ENCODE measurements at places on chromosomes 7 and 10.

GRCh38 chr10:105974803-105975456, 1189.6 kb downstream of the SORCS1 start:
- DNase-seq: peak; percentile 11

DNA sequence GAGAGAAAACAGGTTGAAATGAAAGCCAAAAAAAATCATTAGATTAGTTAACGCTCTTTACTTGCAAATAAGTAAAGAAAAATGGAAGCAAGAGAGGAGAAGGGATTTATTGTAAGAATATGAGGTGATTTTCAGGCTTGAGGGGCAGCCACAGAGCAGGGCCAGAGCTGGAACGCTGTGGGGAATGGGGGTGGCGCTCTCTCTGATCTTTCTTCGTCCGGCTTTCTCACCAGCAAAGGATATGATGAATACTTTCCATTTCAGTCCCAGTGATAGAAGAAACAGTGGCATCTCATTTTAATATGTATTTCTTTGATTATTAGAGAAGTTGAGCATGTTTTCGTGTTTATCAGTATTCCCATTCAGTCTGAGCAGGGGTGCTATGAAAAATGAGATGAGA, 112.2 kb downstream of the SKIDA1 start:
- DNase-seq: no peak

DNA sequence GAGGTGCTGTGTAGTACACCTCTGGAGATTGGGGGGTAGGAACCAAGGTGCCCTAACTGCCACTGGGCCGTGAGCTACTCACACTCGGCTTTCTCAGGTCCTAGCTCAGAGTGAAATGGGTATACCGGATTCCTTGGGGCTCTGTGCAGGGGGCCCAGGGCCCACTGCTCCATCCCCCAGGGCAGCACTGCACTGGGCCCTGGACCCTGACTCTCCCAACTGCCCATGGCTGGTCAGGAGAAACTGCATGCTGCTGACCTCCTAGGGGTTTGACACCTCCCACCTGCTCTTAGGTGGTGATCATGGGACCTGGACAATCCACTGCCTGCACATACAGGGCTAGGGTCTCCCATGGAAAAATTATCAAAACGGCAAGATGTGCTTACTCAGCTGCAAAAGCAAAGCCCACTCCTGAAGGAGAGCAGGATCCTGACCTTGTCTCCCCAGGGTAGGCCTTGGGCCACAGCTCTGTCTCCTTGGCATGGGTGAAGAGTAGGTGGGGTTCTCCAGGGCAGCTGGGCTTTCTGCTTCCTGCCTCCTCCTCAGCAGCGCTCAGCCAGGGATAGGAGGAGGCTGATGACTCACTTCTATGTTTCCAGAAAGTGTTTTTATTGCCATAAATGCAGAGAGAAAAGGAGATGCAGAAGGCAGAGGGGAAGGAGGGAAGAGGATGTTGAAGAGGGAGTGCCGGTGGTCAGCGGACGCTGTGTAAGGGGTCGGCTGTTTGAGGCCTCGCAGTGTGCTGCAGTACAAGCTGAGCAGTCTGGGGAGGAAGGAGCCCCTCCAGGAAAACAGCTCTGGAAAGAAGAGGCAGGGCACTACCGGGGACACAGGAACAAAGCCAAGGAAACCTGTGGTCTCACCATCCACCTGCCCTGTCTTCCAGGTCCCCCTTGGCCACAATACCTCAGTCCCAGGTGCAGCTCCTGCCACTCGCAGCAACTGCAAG, 107.8 kb downstream of the ARHGAP22 start:
- peak; percentile 80 for DNase-seq

- peak; percentile 62 for DNase-seq
Measured at GRCh38 chr7:23332910-23333612, 33.9 kb downstream of the MALSU1 start.

DNA sequence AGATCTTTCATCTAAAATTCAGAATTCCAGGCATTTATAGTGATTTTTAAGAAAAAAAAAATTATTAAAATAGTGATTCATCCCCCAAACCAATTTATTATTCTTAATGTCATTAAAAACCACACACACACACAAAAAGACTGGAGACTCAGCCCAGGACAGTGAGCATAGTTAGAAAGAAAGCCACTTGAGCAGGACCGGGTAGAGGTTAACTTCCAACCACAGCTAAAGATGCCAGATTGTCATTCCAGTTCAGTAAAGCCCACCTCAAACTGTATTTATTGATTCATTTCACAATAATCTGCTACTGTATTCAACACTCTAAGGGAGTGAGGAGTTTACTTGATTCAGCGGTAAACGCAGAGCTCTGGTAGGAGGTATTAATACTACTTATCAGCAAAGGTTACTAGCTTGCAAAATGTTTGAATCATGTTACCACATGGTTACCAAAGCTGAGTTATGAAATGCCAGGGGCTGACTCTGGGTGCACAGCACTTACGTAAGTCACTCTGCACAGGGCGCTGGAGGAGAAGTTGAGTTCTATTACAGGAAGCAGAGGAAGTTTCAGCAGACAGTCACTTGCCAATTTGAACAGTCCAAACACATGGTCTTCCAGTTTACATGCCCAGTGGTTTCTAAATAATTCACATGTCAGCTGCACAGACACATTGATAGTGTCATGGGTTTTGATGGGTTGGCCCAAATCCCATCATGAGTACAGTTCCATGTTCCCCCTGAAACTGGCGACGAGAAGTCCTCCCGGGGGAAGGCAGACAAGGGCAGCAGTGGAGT, 64.6 kb downstream of the KLF6 start:
- peak; percentile 91 for DNase-seq

GRCh38 chr7:51158211-51158610, 158.4 kb downstream of the COBL start:
- no peak for DNase-seq

DNA sequence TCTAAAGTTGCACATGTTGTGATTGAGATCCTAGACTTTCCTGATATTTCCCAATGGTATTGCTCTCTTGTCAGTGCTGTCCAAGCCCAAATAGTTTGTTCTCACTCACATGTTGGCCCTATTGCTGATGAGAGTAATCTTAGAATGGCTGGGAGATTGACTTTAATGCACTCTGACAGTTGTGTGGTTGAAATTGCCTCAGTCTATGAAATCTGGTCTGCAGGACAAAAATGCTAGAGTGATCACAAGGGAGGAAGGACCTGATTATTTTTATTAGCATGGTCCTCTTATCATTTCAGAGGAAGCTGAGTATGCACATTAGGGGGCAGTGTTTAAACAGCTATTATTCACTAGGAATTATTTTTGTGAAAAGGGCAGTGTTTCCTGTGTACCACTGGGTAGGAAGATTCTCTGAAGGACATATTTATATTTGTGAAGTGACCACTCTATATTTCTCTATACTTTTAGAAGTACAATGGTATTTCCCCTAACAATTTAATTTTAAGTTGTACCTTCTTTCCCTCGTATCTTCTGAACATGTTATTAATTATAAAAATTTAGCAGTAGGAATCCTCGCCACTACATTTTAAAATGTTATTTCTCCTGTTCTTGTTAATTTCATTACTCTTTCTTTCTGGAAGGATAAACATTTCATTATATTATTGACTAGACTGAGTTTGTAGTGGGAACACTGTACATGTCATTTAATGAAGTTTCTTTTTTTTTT, 64.4 kb downstream of the SUGCT start:
- peak; percentile 85 for DNase-seq

DNA sequence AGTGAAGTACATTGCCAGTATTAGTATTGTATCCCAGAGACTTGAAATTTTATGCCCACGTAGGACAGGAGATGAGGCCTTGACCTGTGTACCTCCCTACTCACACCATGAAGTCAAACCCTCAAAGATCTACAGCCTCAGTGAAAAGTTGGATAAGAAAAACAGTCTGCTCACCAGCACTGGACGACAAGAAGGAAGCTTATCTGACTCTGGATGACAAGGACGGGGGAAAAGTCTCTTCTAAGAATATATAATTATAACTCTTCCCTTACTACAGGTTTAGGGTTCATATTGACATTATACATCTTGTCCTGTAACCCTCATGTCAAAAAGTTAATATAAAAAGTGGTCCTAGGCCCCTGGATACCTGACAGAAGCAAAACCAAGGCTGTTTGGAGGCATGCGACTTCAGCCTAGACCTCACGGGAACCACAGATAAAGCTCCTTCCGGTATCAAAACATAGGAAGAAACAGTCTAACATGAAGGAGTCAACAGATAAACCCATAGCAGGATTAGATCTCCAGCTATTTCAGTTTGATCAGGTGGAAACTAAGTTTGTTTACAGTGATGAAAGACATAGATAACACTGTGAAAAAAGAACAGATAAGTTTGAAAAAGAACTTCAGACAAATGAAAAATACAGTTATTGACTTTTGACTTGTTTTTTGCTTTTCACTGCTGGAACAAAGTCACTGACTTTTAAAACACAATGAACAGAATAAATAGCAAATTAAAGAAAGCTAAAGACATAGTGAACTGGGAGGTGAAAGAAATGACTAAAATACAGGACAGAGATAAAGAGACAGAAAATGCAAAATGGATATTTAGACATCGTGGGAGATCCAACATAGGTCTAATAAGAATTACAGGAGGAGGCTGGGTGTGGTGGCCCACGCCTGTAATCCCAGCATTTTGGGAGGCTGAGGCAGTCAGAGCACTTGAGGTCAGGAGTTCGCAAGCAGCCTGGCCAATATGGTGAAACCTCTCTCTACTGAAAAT, 145.9 kb downstream of the PHTF2 start:
- no peak for DNase-seq

- peak; percentile 85 for DNase-seq
Measured at GRCh38 chr7:137454767-137455166, 111.2 kb upstream of the PTN start.

- peak; percentile 68 for DNase-seq
Measured at GRCh38 chr10:102610441-102610887, 33.8 kb upstream of the TRIM8 start.

- no peak for DNase-seq
Measured at GRCh38 chr7:89073776-89074175, 278.2 kb upstream of the TEX47 start.

DNA sequence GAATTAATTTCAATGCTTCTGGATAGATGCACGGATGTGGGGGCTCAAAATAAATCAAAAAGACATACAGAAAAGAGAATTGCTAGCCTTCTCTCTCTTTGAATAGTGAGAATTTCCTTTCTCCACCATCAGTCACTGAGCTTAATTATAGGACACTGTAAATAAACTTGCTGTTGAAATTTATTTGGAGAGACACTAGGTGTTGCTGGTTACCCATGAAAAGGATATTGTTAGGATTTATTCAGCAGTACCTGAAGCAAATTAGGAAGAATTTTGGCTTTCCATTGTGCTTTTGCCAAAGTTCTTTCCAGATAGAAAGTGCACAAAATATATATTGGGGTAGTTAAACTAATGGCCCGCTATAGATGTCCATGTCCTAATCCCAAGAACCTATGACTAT, 27.6 kb downstream of the GCC1 start:
- no peak for DNase-seq

DNA sequence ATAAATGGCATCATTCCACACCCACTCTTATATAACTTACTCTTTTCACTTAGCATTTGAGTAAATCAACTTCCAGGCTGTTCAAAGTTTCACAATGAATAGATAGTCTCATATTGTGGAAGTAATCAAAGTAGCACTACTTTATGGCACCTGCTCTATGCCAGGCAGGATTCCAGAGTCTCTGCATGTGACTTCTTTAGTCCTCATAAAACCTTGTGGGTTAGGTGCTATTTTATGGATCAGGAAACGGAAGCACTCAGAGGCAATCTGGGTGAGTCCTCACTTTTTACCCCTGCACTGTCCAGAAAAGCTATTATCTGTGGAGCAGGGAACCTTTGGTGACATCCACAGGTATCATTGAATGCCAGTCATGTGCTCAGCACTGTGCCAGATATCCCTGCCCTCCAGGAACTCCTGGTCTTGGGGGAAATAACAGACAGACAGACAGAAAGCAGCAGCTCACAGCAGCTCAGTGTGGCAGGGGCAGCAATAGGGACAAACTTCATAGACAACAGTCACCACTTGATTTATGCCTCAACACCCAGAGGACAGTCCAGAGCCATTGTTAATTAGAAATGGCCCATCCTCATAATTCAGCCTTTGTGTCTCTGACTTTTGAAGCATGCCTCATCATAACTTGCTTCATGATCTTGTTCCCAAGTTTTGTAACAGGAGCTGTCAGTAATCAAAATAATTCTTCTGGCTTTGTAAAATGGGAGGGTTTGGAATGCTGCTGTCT, 160.6 kb downstream of the SEC23IP start:
- DNase-seq: no peak

GRCh38 chr10:104391150-104391968, 37.7 kb downstream of the CFAP58 start:
- DNase-seq: peak; percentile 15

DNA sequence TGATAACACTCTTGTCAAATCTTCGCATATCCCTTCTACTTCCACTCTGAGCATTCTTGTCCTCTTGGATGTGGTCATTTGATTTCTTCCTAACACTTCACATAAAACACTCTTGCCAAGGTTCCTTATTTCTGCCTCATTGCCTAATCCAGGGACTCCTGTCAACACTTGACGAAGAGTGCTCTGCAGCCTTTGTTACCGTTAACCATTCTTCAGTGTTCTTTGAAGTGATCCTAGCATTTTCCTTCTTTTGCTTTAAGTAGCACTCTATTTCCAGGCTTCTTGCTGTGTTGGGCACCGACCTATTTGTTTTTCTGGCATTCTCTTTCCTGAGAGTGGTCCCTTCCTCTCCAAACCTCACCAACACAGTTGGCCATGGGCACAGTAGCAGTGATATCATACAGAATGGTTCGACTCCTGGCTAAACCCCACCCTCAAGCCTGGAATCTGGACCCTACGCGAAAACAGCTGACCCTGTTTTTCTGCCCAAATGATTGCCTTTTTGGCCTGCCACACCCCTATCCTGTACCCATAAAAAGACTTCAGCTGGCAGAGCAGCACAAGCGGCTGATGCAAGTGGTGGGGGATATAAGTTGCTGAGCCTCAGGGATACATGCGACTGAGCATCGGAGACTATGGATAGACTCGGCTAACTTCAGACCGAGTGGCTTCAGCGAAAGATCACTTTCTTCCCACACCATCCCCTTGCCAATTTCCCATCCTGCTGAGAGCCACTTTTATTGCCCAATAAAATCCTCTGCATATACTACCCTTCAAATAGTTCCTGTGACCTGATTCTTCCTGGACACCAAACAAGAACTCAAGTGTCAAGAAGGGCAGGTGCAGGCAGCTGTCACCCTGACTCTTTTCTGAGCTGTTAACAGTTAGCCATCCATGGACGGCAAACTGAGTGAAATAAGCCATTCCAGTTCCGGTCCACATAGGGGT, 820.6 kb downstream of the CCSER2 start:
- DNase-seq: no peak

GRCh38 chr7:153190452-153190851, 430.9 kb downstream of the ACTR3B start:
- no peak for DNase-seq

GRCh38 chr7:77747178-77747577, 50.9 kb downstream of the RSBN1L start:
- no peak for DNase-seq

GRCh38 chr7:27299861-27300260, 57.3 kb downstream of the EVX1 start:
- no peak for DNase-seq

- peak; percentile 9 for DNase-seq
Measured at GRCh38 chr7:54543051-54543488, 895 bp downstream of the VSTM2A start.

Data from fibroblast of mammary gland (primary cell).